Activated T-helper 9 cell treated with anti-CD3 and anti-CD28 coated beads, Interleukin-2, amount 50 U/mL, for 16 hours (primary cell): ENCODE measurements at places on chromosomes 3 and 15.

GRCh38 chr15:57112178-57112577 is 193.7 kb downstream of the TCF12 start:
- no peak for DNase-seq

GRCh38 chr3:131636266-131636775 is 133.6 kb upstream of the MRPL3 start:
- no peak for DNase-seq

GRCh38 chr15:57948351-57949289 is 116.9 kb downstream of the ALDH1A2 start:
- DNase-seq: no peak

GRCh38 chr3:71758091-71758490 is 4.4 kb downstream of the GPR27 start:
- DNase-seq: no peak

GRCh38 chr15:74716651-74717050 is 8.7 kb downstream of the CYP1A1 start:
- DNase-seq: no peak

DNA sequence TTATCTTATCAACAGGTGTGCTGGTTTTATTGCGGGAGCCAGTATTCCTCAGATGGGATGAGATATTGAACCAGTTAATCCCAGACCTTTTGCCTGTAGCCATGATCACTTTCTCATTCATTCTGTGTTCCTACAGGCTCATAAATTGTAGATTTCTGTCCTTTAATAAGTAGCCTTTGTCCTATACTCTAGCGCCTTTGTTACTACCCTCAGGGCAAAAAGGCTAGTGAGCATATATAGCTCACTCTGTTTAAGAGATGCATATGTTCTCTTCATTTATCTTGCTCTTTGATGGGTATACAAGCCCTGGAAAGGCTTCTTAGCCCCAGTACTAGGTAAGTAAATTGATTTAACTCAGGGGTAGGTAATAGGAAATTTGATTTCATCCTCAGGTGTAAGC is 95.1 kb downstream of the OXSM start:
- no peak for DNase-seq

DNA sequence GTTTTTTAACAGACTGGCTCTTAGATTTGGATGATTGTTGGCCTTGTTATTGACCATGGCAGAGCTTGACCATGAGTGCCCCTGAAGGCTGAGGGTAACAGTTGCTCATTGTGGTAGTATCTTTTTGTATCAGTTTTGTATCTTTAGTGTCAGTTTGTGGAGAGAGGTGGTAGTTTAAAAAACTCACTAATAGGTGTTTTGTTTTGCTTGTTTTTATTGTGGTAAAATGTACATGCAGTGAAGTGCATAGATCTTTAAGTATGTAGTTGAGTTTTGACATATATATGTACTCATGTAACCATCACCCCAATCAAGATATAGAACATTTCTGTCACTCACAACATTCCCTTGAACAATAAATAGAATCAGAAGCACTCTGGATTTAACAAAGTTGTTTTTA is 9.8 kb downstream of the GMPS start:
- DNase-seq: no peak

- DNase-seq: no peak
Observed at GRCh38 chr15:56879502-56879901, 38.9 kb upstream of the TCF12 start.

GRCh38 chr3:58627941-58628340 is 38.6 kb downstream of the FAM3D start:
- no peak for DNase-seq

DNA sequence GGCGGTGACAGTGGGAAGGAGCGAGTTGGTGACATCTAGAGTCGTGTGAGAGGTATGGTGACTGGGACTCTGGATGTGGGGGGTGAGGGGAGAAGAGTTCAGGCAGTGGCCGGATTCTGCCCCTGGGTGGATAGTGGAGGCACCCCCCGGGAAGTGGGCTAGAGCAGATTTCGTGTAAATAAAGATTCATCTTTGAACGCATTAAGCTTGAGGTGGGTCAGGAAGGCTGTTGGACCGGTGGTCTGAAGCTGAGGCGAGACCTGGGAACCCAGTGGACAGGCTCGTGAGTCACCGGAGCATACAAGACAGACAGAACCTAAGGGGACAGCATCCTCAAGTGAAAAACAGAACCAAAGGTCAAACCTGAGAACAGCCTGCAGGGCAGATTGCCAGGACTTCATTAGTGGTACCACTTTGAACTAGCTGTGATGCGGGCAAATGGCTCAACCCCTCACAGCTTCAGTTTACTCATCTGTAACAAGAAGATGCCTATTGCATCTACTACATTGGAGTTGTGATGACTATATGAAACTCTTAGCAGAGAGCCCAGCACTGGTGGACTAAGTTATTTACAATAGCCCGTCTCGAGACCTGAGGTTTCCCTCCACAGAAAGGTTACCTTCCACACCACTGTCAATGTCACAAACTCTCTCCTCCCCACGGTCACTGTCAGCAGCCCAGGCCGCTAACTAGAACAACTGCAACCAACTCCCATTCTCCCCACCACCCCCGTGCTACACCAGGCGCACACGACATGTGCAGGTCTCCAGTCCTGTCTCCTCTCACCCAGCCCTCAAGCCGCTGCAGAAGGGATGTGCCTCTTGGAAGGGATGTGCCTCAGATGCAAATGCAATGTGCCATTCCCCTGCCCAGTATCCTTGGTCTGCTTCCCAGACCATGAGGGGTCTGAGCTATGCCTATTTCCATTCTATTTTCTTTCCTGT is 901 bp upstream of the CLN6 start:
- DNase-seq: no peak

DNA sequence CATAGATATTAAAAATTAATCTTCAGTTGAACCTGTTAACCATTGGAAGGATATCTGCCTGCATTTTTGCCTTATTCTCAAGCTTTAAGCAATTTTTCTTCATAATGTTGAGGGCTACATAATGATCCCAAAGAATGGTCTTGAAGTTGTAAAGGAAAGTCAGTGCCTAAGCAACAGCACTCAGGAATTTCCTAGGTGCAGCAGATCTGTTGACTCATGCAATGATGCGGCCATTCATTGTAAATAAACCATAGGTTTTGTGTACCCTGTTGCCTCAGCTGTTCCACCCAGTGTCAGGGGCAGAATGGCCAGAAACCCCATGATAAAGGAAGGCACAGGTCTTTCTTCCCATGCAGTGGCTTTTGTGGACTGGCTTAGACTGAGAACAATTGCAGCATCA is 78.4 kb upstream of the TRIM42 start:
- DNase-seq: no peak

GRCh38 chr3:72584262-72584661 is 264.0 kb downstream of the SHQ1 start:
- no peak for DNase-seq
